ENCODE measurements at places on chromosomes 6 and 20.

GRCh38 chr20:61146023-61146422, 106.0 kb upstream of the CDH4 start:
- no peak for DNase-seq

- no peak for DNase-seq
These were observed 699.7 kb upstream of the ID4 start for GRCh38 chr6:19137505-19137904.

DNA sequence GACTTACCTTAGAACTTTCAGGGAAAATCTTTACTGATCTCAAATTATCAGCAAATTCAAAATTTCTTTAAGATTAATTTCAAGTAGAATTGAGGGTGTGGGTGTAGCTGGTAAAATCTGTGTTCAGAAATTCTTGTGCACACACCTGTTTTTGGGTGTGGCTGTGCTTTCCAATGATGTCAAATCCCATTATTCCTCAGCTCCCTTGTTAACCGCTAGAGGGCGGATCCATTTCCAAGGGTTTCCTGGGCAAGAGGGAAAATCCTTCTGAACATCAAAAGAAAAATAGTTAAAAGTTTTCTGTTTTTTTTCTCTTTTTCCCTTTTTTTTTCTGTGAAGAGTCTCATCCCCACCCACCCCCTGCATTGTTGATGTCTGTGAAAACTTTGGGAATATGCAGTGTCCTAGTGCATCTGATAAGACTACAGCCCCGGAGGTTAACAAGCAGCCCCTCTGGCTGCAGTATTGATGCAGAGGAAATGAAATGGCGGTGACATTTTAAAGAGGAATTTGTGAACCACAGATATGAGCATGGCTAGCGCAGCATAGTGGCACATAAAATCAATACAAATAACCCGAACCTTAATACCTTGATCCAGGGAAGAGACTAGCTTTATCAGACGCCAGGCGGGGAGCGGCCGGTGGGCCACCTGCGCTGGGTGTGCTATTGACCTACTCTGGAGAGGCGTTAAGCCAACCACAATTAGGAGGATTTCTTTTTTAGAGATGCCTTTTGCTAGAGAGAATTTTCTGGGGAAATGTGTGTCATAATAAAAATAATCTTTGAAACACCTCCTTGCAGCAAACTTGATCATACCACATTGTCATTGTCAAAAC, 130.9 kb downstream of the FOXA2 start:
- no peak for DNase-seq

GRCh38 chr6:73803562-73804241, 107.7 kb downstream of the CD109 start:
- DNase-seq = no peak

GRCh38 chr20:40606237-40606636, 82.8 kb downstream of the MAFB start:
- no peak for DNase-seq

DNA sequence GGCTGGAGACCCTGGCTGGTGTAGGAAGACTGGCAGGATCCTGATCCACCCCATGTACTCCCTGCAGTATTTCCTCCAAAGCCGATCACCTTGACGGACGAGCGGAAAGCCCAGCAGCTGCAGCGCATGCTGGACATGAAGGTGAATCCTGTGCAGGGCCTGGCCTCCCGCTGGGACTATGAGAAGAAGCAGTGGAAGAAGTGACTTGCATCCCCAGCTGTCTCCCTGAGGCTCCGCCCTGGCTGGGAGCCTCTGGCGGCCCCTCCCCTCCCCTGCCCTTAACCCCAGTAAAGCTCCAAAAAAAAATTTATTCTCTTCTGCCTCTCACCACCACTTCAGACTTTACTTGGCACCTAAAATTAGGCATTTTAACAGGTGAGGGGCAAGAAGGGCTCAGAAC, 7.0 kb downstream of the COX4I2 start:
- no peak for DNase-seq

DNA sequence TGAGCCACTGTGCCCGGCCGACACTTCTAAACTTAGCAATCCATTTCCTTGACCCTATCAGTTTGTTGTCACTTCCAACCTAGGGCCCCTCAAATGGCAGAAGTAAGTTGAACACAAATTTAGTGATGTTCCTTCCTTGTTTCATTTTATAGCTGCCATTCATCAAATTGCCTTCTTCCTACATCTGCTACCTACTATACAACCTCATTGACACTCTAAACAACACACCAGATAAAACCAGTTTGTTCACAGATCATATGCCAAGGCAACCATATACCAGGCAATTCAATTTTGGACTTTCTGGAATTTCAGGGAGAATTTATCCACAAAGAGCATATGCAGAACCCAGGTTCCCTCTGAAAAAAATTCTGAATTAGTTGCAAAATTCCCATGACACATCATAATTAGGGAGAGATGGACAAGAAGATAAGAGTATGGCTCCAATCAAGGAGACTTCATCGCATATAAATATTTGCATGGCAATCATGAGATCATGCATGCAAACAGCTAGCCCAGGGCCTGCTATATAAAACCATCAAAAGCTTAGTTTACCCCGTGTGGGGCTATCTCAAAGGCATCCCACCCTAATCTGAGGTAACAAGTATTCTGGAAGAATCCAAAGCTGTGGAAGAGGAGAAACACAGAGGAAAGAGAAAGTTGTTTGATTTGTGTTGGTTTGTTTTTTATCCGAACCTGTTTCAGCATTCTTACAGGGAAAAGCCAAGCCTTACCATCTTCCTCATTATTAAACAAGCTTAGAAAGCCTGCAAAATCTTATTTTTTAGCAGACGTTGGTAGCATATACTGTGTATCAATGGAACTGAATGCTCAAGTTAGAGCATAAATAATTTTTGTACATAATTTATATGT, 132.8 kb upstream of the TNFAIP3 start:
- DNase-seq = no peak

DNA sequence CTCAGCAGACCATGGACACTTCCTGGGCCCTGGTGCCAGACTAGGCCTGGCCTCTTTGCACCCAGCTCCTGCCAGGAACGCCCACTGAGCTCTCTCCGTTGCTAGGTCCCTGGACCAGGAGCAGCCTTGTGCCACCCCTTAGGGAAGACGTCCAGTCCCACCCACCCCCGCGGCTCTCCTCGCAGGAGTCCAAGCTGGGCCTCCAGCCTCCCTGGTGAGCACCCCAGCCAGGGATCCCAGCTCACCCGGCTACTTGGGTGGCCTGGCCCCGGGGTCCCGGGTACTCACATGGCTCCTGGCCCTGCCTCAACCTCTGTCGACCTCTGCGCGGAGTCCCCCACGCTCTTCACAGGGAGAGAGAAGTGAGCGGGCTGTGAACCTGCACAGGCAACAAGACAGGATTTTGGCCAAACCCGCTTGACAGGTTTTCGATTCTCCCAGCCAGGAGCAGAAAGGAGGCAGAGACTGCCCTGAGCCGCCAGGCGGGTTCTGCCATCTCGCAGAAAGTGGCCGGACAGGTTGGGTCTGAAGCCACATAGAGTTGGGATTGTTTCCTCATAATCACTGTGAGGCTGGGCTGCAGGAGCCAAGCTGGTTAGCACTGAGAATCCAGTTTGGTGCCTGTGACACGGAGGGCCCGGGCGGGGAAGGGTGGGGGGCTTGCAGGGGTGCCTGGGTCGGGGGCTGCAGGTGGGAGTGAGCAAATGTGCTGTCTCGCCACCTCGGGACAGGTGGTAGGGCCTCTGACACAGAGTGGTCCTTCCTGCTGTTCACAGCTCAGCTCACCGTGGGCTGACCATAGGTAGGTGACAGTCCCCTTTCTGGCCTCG, at the start of gene RBBP8NL:
Gene RBBP8NL (minus strand): TSS at position 368 of the 830 bp plus-strand sequence. CDS start 7,892 bp downstream, outside the sequence.
- DNase-seq = no peak

DNA sequence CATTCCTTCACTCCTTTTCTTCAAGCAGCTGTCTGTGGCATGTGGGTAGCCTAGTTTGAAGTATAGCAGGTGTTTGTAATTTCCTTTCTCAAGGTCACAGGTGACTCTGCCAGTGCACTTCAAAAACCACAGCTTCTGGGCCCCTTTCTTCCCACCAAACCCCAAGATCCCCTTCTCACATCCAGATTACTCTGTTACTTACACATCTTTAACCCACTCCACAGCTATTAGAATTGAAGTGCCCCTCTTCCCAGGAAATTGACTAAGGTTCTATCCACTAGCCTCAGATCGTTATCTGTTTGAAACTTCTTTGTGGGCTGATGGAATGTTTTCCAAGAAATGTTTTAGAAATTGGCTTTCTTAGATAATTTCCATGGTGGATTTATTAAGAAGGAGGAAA, 150.8 kb downstream of the AHI1 start:
- no peak for DNase-seq

GRCh38 chr6:11730641-11731040, 48.0 kb downstream of the ADTRP start:
- DNase-seq = no peak

GRCh38 chr20:63639093-63639975, 12.4 kb upstream of the GMEB2 start:
- DNase-seq = no peak

GRCh38 chr20:42938441-42939205, 251.1 kb downstream of the PTPRT start:
- no peak for DNase-seq

DNA sequence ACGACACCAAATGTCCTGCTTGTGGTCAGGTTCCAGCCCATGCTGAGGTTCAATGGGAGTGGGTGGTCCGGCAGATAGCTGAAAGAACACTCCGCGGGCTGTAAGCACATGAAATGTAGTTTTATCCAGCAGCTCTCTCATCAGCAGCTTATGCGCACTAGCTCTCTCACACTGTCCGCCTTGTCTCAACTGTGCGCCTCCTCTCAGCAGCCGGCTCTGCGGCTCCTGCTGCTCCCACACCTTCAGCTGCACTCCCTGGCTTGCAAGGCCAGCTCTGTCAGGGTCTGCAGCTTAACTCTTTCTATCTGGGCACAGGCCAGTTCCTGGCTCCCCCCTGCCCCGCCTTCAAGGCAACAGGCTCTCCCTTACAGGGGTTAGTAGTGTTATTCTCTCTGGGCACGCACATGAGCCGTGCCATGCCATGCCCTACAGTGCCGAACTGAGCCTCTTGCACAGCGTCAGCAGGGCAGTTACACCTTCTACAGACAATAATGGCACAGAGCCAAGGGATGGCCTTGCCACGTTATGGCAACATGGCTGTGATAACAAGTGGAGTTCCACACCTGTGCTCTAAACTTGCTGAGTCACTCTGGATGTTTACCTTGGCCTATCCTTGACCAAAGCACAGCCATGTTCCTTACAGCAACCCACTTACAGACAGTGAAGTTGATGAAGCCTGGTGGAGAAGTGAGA, 84.0 kb upstream of the LRFN2 start:
- no peak for DNase-seq

- no peak for DNase-seq
These were observed 9.2 kb downstream of the KCNG1 start for GRCh38 chr20:51013577-51014330.

DNA sequence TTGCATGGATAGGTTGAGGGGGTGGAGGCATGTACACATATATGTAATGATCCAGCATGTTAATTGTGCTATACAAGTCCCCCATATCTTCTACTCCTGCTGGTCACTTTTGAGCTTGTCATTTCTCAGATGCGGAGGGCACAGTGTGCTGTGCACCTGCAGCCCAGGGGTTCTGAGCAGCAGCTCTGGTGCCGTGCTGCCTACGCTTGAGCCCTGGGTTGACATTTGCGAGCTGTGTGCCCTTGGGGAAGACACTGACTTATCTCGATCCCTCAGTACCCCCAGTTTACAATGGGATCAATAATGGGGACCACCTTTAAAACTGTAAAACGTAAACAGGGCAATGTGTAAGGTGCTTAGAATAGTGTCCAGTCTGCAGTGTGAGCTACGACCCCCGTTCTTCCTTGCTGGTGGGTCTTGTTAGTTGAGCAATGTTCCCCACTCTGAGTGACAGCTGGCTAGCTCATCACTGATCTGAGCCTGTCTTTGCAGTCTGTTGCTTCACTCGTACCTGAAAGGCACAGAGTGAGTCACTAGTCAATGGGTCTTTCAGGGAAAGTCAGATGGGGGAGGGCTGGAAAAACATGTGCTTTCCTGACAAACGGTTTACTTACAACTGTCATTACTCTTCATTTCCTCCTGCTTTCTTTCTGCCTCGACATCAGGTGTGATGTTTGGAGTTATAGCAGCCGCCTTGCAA, 91.7 kb downstream of the SLC2A10 start:
- DNase-seq = no peak

GRCh38 chr6:2911171-2911570, 8.1 kb upstream of the SERPINB9 start:
- DNase-seq = no peak

- no peak for DNase-seq
These were observed 37.8 kb downstream of the SIRPA start for GRCh38 chr20:1932971-1933370.

DNA sequence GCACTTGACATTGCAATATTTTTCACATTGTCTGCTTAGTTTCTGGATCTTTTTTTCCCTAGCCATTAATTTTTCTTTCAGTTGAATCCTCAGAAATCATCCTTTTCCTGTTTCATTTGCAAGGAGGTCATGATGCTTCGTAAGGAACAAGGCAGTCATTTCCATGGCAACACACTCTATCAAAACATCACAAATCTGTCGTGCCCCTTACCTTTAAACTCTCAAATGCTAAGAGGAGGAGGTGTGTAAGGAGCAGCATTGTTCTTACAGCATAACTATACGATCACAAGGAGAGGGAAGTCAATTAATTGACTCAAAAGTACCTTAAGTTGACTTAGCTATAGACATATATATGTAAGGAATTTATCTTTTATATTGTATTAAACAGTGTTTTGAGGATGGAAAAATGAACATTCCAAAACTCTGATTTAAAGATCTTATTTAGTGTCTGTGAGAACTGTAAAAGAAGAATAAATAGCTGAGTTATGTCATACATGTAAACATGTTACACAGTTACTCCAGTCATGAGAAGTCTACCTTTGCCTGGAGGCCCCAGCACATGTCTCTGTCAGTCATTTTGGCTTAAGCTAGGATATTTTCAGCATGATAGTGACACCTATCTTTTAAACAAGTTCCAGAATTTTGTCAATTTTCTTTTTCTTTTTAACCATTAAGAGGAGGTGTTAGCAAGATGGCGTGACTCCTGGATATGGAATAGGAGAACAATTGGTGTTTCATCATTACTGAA, 41.6 kb downstream of the CDKAL1 start:
- DNase-seq = no peak

- DNase-seq = no peak
These were observed 179.1 kb downstream of the NFATC2 start for GRCh38 chr20:51363378-51363777.

- no peak for DNase-seq
These were observed 149.1 kb upstream of the FAM83B start for GRCh38 chr6:54697424-54697823.

DNA sequence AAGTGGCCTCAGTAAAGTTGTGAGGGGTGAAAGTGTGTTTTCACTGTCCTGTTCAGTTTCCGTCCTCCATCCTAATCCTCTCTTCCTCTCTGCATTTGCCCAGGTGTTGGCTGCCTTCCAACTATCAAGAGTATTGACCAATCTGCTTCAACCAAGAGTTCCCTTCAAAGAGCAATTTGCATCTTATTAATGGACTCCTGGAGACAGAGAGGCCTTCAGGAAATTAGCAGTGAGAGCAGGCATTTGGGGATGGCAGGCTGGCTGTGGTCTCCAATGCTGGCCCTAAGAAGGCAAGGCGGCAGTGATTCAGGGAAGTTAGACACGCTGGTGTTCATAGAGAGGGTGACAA, 77.2 kb downstream of the GPR6 start:
- no peak for DNase-seq

GRCh38 chr6:20427856-20428255, 26.2 kb downstream of the E2F3 start:
- DNase-seq = no peak

All from Right ventricle myocardium inferior (tissue), 1 donor.